Kidney epithelial cell (primary cell): ENCODE measurements at places on chromosomes 4 and X.

DNA sequence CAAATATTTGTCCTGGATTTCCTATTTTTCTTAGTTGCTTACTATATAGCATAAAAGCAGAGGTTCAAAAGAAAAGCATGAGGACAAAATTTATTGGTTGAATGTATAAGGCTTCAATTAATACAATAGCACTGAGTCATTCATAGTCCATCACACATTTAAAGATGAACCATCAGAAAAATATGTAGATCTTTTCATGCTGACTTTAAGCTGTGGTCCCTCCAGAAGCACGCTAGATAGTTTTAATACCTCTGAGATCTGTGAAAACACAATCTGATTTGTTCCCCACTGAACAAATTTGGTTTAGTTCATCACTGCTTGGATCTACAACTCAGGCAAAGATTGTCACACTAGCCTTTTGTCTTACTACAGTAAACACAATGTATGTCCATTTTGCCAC lies 377.2 kb upstream of the ANXA10 start:
- no peak for DNase-seq

- no peak for DNase-seq
Observed at GRCh38 chr4:185863946-185864345, 52.0 kb upstream of the SORBS2 start.

GRCh38 chr4:143336781-143337599 lies at the start of gene GAB1:
TSS of gene GAB1 (plus strand) at chr4:143336876. CDS start at chr4:143337189, 313 bp downstream.
- no peak for DNase-seq

- DNase-seq = no peak
Observed at GRCh38 chr4:185598846-185599552, 63.7 kb upstream of the PDLIM3 start.

DNA sequence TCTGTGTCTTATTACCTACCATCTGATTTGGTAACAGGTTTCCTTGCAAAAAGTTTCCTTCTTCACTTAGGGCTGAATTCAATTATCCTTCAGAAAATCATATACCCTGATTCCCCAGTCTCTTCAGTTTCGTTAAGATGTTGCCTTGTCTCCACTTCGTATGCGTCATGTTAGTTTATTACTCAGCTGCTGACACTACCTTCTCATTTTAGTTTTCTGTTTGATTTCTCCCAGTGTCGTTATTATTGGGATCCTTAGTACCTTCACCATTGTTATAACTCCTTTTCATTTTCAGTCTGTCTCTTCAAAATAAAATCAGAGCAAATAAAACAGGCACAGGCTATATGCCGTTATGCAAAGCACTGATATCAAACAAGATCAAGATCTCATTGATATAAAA lies 87.5 kb upstream of the RBPJ start:
- no peak for DNase-seq

DNA sequence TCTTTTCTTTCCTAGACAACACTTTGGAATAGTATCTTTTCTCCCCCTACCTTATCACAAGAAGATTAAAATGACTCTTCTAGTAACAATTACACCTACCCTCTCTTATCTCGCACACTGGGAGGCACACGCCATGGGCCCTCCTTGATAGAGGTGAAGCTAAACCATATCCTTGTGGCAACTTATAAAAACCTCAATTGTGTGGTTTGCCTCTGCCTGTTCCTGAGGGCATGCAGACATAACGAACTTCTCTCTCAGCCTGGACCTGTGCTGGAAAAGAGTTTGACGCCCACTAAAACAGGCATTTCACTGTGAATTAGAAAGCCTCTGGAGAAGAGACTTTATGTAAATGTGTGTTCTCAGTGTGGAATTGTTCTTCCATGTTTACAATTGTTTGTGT lies 141.2 kb downstream of the NDST3 start:
- no peak for DNase-seq

DNA sequence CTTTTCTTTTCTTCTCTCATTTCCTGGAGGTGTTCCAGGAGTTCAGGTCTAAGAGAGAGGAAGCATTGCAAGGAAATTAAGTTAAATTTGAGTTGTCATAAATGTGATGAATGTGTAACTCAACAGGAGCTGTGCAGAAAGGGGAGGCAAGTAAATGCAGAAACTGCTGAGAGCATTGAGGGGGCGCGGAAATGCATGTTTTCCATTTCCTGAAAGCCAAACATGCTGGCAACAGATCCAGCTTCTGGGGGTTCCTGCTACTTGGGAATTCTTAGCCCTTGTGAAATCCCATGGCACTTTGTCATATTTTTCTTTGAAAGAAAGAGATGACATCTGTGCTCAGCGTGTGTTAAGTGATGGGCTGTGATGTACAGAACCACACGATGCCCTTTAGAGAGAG lies 33.8 kb upstream of the NAP1L5 start:
- no peak for DNase-seq
